ENCODE measurements at places on chromosomes 6 and 20.
A peak's percentile ranks its signal among the peaks of the same experiment; 100 is the strongest.

GRCh38 chr6:35967076-35967774, 46.3 kb upstream of the SRPK1 start:
- no peak for DNase-seq

DNA sequence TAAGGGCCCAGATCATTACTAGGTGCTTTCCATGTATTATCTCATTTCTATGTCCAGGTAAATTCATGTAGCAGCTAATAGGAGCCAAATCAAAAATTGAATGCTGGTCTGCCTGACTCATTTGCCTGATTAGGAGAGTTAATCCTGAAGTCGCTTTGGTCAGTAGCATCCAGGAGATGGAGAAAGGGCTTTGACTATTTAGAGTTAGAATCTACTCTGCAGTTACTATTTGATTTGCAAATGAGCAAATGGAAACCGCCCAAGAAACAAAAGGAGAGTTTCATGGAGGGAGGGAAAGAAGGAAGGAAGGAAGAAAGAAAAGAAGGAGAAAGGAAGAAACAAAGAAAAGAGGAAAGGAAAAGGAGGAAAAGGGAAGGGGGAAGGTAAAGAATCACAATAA, 539.6 kb upstream of the MMS22L start:
- no peak for DNase-seq

- no peak for DNase-seq
Measured at GRCh38 chr6:100255701-100256100, 209.0 kb downstream of the SIM1 start.

GRCh38 chr20:54941666-54942065, 466.3 kb downstream of the DOK5 start:
- DNase-seq: no peak

DNA sequence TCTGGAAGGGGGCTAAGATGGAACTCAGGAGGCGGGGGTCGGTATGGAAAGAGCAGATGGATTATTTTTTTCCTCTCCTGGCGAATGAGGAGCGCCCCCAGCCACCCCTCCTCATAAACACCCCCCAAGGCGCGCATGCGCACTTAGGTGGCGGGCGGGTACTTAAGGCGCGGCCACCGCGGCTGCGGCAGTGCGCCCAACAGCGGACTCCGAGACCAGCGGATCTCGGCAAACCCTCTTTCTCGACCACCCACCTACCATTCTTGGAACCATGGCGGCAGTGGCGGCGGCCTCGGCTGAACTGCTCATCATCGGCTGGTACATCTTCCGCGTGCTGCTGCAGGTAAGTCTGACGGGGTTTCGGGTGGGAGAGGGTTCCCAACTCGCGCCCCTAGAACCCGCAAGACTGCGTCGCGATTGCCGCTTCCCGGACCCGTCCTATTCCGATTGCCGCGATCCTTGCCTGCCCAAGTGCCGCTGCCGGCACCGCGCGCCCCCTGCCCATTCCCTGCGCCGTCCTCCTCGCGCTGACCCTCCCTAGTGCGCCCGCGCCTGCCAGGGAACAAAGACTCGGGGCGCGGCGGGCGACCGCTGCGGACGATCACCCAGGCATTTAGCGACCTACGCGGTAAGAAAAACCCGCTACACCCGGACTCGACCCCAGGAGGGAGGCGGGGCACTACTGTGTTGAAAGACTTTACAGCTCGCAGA, at the start of gene NNAT:
NNAT (plus strand) TSS at position 190 of the 711 bp plus-strand sequence; CDS start at position 272, 82 bp downstream.
- DNase-seq: no peak

- DNase-seq: no peak
Measured at GRCh38 chr6:48486876-48487275, 375.9 kb upstream of the PTCHD4 start.

DNA sequence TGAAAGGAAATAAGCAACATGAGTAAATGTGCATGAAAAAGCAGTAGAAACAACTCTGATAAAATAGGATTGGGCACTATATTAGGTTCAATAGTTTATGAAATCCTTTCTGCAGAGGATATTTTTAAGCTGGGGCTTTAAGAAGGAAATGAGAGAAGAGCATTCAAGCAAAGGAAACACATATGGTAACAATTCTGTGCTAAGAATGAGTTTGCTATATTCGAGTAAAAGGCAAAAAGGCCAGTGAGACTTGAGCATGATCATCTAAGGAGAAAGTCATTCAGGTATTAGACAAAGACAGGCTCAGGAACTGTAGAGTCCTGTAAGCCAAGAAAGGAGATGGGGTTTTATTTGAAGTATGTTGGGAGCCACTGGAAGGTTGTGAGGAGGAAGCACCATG, 387.1 kb upstream of the FLRT3 start:
- DNase-seq: no peak

DNA sequence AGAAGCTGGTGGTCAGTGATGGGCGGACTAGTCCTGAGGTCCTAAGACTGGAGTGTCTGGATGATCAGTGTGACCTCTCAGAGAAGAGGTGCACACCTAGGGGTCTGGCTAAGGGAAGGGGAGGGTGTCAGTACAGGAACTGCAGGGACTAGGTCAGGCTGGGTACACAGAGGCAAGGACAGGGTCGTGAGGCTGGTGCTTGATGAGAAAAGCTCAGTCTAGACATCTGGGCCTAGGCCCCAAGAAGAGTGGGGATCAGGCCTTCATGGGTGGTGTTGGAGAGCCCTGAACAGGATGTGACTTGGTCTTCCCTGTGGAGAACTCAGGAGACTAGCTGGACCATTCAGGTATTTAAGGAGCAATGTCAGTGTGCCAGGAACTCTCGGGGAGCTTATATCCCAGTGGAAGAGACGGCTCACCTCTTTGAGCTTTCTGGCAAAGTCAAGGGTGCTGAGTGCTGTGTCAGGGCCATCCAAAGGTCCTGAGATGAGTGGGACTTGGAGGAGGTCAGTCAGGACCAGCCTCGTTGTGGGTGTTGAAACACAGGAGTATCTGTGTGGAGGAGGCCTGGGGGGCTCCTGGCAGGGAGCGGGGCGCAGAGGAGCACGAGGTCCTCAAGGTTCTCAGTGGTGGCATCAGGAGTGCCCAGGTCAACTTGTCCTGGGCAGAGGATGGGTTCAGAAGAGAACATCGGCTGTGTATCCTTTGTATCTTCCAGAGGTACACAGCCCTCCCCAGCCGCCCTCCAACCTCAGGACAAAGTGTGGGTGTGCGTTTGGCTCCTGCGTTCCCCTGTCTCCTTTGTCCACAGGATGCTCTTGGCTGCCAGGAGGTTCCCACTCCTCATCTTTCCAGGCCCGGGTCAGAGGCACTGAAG, 13.3 kb upstream of the MYT1 start:
- DNase-seq: no peak

DNA sequence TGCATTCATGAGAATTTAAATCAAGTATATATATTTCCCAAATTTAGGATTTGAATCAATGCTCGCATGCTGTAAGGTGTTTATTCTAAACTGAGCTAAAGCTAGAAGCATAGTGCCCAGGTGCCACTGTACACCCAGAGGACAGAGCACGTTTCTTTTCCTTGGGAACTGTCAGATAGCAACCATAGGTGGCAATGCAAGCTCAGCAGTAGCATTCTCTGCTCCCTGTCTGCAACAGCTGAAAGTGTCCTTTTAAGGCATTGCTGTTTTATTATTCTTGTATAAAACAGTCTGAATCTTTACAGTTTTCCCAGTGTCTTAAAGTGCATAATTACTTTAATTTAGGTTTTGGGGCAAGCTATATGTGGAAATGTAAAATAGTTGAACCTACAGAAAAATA, 443.4 kb upstream of the MMS22L start:
- no peak for DNase-seq

- DNase-seq: no peak
Measured at GRCh38 chr6:109292420-109292819, 89.8 kb downstream of the CD164 start.

- DNase-seq: no peak
Measured at GRCh38 chr20:44010162-44010704, 95.6 kb downstream of the TOX2 start.

DNA sequence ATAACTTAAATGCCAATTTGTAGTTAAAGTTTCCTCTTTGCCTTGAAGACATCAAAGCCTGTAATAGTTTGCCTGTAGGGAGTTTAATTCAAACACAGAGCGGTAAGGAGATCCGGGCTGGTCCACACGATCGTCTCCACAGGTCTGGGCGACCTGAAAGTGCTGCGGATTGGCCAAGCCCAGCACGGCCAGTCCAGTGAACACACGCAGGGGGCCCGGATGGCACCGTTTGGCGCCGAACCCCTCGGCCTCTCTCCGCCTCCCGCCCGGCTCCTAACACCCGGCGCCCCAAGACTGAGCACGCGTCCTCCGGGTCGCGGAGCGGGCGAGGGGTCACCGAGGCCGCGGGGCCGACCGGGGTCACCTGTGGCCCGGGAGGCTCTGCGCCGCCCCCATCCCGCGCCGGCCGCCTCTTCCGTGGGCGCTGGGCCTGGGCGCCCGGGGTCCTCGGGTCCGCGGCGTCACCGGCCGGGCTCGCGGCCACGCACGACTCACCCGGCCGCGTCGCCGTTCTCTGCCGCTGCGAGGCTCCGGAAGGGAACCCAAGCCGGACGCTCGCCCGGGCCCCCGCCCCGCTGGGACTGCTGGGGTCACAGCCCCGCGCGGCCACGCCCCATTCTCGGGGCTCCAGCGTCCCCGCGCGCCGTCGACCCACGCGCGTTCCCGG, 481 bp downstream of the SERPINB6 start:
- DNase-seq: peak; percentile 36

DNA sequence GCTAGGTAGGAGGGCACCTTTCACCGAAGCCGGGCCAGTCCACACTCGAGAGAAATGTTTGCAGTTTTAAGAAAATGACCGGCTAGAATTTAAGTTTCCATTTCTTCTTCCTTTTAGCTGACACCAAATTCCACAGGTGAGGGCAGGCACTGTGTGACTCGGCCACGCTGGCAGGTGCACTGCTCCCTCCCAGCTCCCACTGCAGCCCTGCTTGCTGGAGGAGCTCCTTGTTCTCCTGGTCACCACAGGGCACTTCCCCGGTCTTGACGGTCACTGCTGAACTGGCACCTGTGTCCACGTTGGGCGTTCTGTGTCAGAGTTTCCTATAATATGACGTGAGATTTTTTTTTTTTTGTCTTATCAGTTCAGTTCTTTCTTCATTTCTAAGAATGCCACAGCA, 3.6 kb upstream of the KIF25 start:
- no peak for DNase-seq

DNA sequence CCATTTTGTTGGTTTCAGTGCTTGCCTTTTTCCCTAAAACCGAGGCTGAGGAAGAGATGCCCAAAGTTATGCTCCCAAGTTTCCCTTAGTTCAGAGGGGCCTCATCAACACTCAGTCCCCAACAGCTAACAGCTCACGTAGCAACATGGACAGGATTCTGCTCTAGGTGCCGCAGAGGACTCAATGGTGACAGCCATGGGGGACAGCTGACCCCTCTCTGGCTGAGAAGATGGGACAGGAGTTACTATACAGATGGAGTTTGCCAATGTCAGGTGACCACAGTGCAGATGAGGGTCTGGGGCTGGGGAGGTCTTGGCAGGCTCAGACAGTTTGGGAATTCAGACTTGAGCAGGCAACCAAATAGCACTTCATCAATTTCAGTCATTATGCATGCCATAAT, 67.3 kb downstream of the NPEPL1 start:
- no peak for DNase-seq

DNA sequence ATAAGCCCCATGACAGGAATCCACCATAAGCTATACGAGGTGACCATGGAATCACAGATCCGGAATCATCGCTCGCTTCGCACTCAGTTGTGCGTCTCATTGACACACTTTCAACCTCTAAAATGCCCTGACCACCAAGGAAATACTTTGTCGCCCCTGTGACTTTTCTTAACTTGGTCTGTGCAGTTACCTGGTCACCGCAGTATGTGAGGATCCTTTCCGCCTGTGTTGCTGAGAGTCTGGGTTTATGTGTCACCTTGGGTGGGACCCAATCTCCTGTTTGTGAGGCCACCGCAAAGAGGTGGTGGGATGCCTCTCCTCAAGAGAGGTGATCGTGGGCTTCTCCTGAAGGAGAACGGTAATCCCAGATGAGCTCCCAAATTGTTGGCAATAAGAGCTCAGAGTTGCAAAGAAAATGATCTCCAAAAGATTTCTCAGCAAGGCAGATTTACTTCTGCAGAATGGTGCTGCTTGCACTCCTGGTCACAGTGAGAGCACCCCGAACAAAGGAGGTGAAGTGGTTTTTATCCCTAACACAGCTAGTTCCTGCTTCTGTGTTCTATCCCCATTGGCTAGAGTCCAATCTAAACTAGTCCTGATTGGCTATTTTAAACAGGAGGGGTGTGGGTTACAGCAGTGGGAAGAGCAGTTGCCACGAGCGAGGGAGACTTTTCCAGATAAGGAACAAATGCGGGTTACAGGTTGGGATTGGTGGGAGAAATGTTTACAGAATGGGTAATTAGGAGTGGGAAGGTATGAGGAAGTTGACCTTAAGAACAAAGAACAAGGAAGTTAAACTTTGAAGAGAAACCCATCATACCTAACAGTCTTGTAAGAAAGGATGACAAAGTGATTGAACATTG, 9.1 kb upstream of the ZNFX1 start:
- no peak for DNase-seq

DNA sequence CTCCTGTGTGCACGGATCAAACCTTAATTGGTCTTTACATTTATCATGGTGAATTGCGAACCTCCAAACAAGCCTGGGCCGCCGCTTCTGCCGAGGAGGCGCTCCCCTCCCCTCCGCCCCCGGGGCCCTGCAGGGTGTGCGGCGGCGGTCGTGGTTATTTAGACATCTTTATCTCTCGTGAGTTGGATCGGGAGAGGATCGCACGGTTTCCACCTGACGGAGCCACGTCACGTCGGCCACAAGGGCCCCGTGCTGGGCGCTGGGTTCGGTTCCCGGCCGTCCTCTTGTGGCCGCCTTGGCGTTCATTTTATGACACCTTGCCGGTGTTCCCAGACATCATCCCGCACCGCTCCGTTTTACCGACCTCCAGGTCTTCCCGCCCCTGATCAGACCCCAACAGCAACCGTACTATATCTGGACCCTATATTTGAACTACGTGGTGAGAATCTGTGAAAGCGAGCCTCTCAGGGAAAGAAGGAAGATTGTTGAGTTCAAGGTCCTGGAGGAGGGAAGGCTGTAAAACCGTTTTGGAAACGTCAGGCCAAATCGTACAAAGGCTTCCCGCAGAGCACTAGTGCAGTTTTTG, 1.3 kb upstream of the CNR1 start:
- no peak for DNase-seq

DNA sequence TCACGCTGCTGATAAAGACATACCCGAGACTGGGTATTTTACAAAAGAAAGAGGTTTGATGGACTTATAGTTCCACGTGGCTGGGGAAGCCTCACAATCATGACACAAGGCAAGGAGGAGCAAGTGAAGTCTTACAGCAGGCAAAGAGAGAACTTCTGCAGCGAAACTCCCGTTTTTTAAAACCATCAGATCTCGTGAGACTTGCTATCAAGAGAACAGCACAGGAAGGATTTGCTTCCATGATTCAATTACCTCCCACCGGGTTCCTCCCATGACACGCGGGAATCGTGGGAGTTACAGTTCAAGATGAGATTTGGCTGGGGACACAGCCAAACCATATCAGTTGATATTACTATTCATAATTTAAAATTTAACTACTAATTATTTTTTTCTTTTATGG, 157.3 kb upstream of the ATXN1 start:
- DNase-seq: no peak

- no peak for DNase-seq
Measured at GRCh38 chr6:166105341-166106075, 62.1 kb downstream of the TBXT start.

GRCh38 chr20:59253325-59253724, 47.1 kb upstream of the EDN3 start:
- no peak for DNase-seq

GRCh38 chr6:47375426-47375825, 65.7 kb upstream of the TNFRSF21 start:
- no peak for DNase-seq

All from stimulated activated CD4-positive, alpha-beta T cell treated with anti-CD3 and anti-CD28 coated beads, TNF-alpha, amount 100 ng/mL, for 1 hour (primary cell).